Fibroblast of upper back skin (primary cell): ENCODE measurements at places on chromosomes 16 and 17.
A peak's percentile ranks its signal among the peaks of the same experiment; 100 is the strongest.

DNA sequence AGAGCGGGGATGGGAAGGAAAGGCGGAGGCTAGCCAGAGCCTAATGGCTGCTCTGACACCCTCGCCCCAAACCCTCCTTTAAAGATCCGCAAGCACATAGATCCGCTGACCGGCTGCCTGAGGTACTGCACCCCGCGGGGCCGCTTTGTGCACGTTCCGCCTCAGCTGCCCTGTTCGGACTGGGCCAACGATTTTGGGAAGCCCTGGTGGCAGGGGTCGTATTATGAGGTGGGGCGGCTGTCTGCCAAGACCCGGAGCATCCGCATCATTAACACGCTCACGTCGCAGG, 663 bp downstream of the CYB5D1 start:
- peak; percentile 42 for DNase-seq

- DNase-seq, result no peak
These were observed 6.9 kb downstream of the MYO19 start for GRCh38 chr17:36527621-36528250.

DNA sequence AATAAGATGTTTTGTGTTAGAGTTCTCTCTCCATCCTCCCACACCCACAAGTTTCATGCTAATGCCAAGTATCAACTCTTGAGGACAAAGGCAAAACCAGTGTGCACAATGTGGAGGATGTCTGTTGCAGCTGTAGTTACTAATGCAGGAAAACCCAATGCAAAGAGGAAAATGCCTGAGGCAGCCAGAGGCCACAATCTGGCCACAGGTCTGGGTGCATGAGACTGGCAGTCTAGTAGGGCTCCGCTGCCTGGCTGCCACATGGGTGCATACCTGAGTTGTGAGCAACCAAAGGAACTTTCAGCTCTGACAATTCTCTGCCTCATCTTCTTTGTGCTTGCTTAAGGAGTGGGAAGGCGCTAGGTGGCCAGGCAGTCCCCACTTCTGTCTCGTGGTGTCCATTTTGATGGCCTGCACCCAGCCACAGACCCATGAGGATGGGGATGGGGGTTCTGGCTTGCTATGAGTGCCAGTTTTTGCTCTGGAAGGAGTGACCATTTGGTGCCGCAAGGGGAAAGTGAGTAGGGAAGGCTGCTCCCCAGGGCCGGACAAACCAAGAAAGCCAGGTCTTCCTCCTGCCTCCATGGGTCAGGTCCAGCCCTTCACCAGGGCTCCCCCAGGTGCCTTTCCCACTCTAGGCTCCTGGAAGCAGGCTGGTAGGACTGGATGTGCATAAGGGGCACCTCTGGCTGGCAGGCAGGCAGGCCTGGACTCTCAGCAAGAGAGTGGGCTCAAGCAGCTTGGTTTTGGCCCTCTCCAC, 4.2 kb upstream of the GFOD2 start:
- peak; percentile 41 for DNase-seq

DNA sequence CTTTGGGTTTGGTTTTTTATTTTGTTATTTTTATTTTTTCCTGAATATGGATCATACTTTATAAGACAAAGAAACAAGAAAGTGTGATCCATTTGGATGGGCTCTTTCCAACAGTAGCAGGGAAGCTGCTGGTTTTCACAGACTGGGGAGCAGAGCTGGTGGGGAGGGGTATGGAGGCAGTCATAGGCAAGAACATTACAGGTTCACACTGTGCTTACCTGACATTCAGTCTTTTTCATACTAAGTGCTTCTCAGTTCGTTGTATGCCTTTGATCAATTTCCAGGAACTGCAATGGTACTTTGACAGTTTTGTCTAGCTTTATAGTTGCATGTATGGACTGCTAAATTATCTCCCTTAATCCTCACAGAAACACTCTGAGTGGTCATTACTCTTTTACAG, 27.7 kb downstream of the BEAN1 start:
- no peak for DNase-seq

DNA sequence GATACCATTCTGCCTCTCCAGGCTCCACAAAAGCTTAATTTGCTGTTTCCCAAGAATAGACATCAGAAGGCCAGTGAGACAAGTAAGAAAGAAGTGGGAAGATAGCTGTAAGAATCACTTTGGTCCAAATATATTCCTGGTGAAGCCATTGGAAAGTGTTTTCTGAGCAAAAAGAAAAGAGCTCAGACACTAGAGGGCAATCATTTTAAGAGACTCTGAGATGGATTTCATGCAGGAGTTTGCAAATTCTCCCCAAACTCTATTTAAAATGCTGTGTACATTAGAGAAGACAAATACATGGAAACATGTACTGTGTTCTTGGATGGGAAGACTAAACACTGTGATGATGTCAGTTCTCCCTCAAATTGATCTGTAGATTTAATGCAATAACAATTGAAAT, 8.0 kb upstream of the SLC6A2 start:
- DNase-seq, result no peak

DNA sequence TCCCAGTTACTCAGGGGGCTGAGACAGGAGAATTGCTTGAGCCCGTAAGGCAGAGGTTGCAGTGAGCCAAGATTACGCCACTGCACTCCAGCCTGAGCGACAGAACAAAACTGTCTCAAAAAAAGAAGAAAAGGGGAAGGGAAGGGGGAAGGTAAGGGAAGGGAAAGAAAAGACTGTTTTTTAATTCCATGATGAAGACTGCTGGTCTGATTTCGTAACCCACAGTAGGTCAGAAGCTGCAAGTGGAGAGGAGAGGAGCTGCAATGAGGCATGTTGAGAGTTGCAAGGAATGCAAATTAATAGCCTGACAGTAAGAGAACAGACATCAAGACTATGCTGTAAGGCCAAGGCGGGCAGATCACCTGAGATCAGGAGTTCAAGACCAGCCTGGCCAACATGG, 33.3 kb downstream of the HELZ start:
- DNase-seq, result peak; percentile 71

DNA sequence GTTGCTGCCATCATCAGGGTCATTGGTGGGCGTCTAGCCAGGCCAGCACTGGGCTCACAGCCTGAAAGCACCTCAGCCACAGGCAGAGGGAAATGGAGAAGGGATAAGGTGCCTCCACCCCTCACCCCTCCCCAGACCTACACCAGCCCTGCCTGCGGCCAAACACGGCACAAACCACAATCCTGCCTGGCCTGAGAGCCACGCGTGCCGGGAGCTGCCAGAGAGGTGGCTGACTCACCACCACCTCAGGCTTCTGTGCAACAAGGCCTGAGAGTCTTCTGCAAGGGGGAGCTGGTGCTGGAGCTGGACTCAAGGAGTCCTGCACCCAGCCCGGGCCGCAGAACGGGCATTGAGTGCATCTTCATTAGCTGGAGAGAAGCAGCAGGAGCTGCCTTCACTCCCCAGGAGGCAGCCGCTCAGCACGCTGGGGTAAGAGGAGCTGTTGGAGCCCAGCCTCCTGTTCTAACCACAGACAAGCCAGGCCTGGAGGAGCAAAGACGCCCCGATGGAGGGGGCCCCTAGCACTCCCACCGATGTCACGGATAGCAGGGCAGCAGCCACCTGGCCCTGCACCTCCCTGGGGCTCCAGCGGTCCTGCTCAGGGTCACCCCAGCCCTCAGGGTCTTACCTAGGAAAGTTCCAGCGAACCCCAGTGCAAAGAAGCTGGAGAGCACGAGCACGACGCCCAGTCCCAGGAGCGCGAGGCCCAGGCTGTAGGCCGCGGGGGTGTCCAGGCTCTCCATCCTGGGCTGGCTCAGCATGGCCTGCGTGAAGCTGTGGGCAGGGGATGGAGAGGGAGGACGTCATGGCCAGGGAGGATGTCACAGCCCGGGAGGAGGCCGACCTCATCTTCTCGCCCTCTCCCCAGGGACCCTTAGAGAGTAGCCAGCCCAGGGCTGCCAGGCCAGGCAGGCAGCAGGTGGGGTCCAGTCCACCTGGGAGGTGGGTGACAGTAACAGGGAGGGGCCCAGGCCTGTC, 16.0 kb upstream of the RASD1 start:
- peak; percentile 92 for DNase-seq

GRCh38 chr17:82235056-82235774, 6.4 kb downstream of the SLC16A3 start:
- no peak for DNase-seq

- DNase-seq, result peak; percentile 39
These were observed 8.2 kb downstream of the SLC6A2 start for GRCh38 chr16:55663765-55664677.

- no peak for DNase-seq
These were observed 218.1 kb downstream of the XYLT1 start for GRCh38 chr16:17252701-17253100.

DNA sequence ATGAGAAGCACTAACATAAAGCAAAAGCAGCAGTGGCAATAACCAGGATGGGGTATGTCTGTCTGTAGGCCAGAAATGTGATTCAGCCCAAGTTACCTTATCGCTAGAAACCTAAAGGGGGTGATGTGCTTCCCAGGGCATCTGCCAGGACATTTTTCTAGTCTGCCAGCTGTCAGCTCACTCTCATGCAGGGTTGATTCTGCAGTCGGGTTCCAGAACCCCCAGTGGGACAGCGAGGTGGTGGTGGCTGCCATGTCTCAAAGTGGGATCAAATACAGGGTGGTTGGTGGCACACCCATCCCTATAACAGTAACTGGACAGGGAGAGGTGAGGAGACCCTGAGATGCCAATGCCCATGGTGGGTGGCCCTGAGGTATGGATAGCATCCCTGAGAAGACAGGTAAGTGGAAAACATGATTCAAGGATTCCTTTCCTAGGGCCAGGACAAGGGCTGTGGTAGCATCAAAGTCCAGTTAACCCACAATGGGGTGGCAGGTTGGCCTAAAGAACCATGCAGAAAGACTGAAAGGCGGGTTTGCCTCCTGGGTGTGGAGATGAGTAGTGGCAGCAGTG, 84.3 kb downstream of the TNFRSF13B start:
- DNase-seq, result no peak

DNA sequence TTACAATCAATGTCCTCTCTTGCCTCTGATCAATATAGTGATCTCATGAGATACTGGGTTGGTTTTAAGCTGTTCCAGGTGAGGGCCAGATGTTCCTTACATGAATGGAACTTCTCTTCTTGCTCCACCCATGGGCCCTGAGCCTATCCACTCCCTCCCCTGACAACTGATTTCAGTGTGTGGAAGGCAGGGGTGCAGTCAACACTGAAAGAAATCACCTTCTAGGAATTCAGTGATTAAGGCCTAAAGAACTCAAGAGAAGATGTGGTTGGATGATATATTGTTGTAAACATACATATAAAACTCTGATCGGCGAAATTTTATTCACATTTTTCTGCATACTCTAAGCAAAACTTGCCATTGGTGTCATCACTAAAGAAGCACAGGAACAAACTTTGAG, 6.7 kb upstream of the GOSR2 start:
- peak; percentile 45 for DNase-seq

GRCh38 chr17:79647456-79647915, 36.6 kb upstream of the RBFOX3 start:
- DNase-seq, result no peak

GRCh38 chr17:60506312-60506711, 19.7 kb downstream of the APPBP2 start:
- peak; percentile 87 for DNase-seq

- DNase-seq, result peak; percentile 76
These were observed 14.5 kb downstream of the ACACA start for GRCh38 chr17:37392024-37392590.

GRCh38 chr17:47686664-47687327, 7.2 kb upstream of the TBKBP1 start:
- DNase-seq, result no peak

DNA sequence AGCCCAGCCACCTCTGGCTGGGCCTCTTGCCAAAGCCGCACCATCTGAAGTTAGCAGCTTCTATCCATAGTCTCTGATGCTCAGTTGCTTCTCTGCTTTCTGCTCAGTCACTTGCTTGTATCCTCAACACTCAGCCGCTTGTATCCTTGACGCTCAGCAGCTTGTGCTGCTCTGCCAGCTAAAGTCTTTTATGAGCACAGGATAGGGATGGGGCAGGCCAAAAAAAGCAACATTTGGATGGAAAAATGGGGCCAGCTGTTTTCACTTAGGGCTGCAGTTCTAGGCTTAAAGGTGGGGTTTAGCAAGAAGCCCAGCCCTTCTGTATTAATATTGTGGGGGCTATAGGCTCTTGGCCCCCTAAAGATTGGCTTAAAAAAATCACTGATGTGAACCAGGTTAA, 739.4 kb downstream of the CDH8 start:
- DNase-seq, result no peak
